Activated T-helper 1 cell treated with anti-CD3 and anti-CD28 coated beads, Interleukin-2, amount 50 U/mL, for 16 hours (primary cell): ENCODE measurements at places on chromosomes 5 and 9.

DNA sequence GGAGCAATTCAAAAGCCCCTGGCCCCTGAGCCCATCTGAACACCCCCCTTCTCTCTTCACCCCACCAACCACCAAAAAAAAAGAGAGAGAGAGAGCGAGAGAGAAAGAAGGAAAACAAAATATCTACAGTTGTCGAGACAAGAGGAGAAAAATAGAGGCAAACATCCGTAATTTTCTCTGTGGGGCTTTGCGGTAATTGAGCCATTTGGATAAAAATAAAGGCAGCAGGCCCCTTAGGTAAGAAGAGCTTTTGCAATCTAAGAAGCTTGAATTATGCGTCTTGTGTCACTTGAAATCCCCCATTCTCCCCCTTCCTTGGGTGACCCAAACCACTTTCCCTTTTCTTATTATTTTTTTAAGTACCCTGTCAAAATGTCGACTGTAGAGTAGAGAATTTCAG is 35.5 kb upstream of the FUBP3 start:
- DNase-seq: no peak

- no peak for DNase-seq
Observed at GRCh38 chr9:99682870-99683269, 138.8 kb upstream of the NR4A3 start.

- no peak for DNase-seq
Observed at GRCh38 chr9:38181232-38181631, 112.2 kb upstream of the SHB start.

DNA sequence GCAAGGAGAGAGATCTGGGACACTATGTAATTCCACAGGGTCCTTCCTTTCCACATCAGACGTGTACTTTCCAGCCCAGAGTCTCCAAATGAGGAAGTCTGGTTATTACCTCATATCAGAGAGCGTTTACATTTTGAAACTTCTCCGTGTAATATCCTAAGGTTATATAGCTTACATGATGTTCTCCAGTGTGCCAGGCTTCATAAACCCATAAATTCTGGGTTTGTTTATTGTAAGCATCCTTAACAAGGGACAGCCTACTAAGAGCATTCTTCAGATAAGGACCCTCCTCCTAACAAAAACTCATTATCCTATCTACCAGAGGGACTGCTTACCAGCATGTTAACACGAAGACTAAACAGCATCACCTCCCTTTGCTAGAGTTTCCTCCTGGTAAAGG is 17.9 kb downstream of the SRFBP1 start:
- DNase-seq: no peak
